ENCODE measurements at places on chromosomes 12 and 14. TPM values are rescaled to one million over a fixed set of nuclear protein-coding genes. Genes with fewer than 3 reads are reported as not detected.

POP5 gene
- 32.6 TPM for total RNA-seq

DNA sequence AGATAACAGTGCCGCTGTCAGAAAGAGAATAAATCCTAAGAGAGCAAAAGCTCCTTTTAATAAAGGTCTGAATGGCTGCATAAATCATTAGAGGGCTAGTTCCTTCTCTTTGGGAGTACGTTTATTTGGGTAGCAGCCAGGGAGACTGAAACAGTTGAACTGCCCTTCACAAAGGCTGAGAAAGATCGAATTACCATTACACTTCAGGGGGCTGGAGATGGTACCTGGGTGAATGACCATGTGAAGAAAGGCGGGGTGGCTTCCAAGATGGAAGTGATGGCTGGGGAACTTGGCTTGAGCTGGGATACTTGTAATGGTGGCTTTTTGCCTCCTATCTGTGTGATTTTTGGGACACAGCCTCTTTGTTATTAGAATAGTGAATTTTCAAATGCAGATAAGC, 1.7 kb upstream of the FGD4 start:
- H3K27me3 ChIP-seq = no peaks in the 10 kb centered on the region
- DNase-seq = no peak
- no peaks in the 10 kb centered on the region for H3K36me3 ChIP-seq

DNA sequence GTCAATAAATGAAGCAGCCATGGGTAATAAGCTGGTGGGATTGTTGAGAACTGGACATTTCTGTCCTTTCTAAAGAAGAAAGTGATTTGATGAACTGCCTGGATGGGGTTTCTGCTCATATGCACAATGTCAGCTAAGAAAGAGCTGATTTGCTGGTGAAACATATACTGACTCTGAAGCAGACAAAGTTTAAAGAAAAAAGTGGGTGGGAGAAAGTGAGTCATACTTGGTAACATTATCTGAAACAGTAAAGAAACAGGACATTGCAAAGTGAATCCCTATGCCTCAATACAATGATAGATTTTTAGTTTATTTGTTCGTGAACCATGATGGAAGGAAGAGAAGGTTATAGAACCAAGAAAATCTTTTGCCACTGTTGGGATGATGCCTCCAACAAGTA, 95.6 kb upstream of the DNM1L start:
- peaks cover 25% of the 10 kb centered on the region for H3K36me3 ChIP-seq
- no peak for DNase-seq
- no peaks in the 10 kb centered on the region for H3K27me3 ChIP-seq
- H3K4me1 ChIP-seq = no peaks in the 10 kb centered on the region

- no peaks in the 10 kb centered on the region for H3K4me1 ChIP-seq
- DNase-seq = no peak
- H3K4me3 ChIP-seq = no peak overlapping the region
- no peak overlapping the region for H3K27ac ChIP-seq
- no peaks in the 10 kb centered on the region for H3K27me3 ChIP-seq
Measured at GRCh38 chr12:129503802-129504201, 400.0 kb downstream of the TMEM132D start.

- peaks cover 9% of the 10 kb centered on the region for H3K4me1 ChIP-seq
- peaks cover 11% of the 10 kb centered on the region for H3K27me3 ChIP-seq
- H3K4me3 ChIP-seq = no peak overlapping the region
- H3K36me3 ChIP-seq = no peaks in the 10 kb centered on the region
- no peak overlapping the region for H3K27ac ChIP-seq
Measured at GRCh38 chr14:80956922-80957321, 1.5 kb downstream of the TSHR start.

DNA sequence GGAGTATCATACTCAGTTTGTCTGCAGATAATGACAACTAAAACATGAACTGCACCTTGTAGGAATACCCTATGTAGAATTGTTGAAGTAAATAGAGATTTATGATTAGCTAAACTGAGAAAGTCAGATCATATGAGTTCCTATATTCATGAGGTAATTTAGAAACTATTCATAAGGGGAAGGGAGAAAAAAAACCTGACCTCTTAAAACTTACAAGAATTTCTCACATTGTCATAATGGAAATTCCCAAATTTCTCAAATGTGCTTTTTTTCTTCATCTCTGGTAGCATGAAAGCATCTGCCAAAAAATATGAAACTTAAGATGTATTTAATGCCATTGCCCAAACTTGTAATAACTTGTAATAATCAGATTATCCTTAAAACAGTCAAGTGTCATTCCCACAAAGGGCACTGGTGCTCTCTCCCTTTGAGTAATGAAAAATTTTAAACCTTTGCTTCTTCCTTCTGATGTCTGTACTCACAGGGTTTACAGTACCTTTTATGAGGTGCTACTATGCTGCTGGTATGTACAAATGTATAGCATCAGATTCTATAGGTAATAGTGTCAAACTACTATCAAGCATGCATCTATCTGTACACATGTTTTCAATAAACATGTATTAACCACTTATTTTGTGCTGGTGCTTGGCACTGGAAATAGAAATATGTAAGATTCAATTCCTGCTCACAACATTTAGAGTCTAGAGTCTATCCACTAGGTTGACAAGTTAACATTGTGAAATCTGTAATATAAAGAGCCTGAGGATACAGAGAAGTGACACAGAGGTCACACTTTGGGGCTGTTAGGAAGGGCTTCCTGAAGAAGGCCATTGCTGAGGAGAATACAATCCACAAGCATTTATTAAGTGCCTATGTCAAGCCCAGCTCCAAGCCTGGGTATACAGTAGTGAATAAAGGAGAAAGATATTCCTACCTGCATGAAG, 17.4 kb upstream of the DRAM1 start:
- H3K4me1 ChIP-seq = no peaks in the 10 kb centered on the region
- H3K27ac ChIP-seq = no peak overlapping the region
- no peak overlapping the region for H3K4me3 ChIP-seq
- no peaks in the 10 kb centered on the region for H3K27me3 ChIP-seq
- no peak for DNase-seq

Data from tibial nerve (tissue), 4 donors.